ENCODE measurements at places on chromosomes 7 and 10. TPM values are rescaled to one million over a fixed set of nuclear protein-coding genes. Genes with fewer than 3 reads are reported as not detected.

Gene COBL
- 88.3 TPM for total RNA-seq

Gene DDX56
- total RNA-seq, result 29.6 TPM

Gene COL13A1
- total RNA-seq, result 1.0 TPM

- no peak for DNase-seq
These were observed 124.1 kb downstream of the SMURF1 start for GRCh38 chr7:99019523-99020412.

- peak; percentile 75 for DNase-seq
These were observed 151.8 kb upstream of the YAE1 start for GRCh38 chr7:39414224-39415035.

DNA sequence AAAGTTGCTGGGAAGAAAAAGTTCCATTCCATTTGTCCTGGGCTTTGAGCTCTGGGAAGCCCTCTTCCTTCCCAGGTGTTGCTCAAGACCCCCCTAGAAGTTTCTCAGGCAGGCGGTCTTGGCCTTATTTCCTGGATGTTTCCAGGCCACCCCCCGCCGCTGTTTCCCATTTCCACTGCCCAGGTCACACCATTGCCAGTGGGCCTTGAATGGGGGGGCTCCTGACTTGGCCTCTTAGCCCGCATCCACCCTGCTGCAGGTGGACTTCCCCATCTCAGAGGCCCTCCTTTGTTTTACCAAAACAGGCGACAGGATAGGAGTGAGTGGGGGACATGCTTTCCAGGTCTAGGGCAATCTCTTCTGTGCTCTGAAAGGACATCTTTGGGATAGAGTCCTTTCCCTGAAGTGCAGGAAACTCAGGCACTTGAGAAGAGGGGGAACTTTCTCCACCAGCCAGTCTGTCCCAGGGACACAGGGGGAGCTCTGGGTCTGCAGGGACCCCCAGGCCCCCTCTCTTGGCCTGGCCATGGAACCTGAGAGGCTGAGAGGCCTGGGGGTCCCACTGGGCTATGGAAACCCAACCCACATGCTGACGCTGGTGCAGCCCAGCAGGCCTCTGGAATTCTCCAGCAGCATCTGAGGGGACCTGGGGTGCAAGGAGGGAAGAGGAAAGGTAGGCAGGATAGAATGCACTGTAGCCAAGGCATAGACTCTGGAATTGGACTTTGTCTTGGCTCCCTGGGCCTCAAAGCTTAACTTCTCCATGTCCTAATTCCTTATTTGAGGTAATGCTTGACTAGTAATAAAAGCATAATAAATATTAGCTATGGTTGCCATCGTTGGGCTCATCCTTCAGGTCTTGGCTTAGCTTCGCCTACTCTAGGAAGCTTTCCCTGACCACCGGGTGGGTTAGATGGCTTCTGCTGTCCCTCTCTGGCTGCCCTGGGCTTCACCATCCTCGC lies 17.6 kb downstream of the NEURL1 start:
- no peak for DNase-seq

DNA sequence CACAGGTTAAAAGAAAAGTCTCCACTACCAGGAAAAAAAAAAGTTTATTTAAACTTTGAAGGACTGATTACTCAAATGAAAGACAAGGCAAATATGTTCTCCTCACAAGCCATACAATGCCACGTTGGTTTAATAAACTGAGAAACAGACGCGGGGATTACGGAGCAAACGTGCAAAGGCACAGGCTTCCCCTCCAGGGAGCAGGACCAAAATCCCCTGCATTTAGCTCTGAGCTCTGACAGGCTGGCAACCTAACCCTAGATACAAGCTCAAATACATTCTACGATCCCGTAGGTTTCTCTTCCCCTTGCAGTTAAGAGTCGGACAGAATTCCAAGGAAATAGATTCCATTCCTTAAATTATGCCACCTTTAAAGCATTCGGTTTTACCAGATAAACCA lies 7.7 kb upstream of the GRB10 start:
- no peak for DNase-seq

- no peak for DNase-seq
These were observed 177.6 kb upstream of the NAMPT start for GRCh38 chr7:106462365-106462859.
